ENCODE measurements at places on chromosomes 6 and 20.

DNA sequence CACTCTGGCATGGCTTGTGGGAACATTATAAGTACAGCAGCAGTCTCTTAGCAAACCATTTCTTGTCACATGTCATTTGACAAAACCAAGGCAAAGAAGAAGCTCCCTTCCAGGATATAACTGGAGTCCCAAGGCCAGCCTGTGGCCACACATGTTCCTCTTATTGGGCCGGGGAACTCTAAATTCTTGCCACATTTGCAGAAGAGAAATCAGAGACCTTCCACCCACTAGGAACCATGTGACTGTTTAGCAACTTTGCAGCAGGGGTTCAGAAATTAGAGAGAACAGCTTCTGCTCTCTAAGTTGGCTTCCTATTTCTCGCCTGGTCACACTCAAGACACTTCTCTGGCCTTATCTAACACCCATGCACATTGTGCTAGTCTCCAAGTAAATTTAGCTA, 20.4 kb upstream of the MEP1A start:
- DNase-seq, result no peak

DNA sequence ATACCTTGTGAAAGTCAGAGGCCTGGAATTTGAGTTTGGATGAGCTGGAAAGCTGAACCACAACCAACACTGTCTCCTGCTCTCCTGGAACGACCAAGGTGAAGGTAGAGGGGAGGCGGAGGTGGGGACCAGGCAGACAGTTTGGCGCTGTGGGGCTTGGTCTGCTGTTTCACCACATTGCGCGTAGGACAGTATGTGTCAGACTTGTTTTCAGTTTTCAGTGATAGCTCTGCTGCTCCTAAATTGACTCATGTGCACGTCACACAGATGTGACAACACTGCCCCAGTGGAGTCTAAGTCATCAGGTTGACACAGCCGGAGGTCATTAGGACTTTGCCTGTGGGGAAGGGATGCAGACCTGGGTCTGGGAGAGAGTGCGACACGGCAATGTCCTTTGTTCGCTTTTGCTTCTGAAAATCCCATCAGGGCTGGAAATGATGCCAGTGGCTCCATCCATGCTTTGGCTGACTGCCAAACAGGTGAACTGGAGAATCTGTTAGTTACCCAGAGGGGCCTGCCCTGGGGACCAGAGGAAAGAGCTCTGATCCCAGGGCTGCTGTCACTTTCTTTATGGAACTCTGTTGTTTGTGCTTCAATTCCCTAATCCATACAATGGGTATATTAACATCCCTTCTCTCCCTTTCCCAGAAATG, 255.5 kb downstream of the CDC5L start:
- no peak for DNase-seq

GRCh38 chr20:45937765-45938164, 3.3 kb downstream of the PCIF1 start:
- DNase-seq, result no peak

DNA sequence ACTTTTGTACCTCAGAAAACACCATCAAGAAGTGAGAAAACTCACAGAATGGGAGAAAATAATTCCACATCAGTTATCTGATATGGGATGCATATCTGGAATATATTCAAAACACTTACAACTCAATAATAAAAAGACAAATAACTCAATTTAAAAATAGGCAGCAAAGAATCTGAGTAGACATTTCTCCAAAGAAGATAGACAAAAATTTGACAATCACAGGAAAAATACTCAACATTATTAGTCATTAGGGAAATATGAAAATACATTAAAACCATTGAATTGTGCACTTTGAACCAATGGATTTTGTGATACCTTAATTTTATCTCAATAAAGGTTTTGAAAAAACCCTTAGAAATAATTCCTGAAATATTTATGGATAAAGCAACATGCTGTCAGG, 36.9 kb upstream of the STMND1 start:
- DNase-seq, result no peak

DNA sequence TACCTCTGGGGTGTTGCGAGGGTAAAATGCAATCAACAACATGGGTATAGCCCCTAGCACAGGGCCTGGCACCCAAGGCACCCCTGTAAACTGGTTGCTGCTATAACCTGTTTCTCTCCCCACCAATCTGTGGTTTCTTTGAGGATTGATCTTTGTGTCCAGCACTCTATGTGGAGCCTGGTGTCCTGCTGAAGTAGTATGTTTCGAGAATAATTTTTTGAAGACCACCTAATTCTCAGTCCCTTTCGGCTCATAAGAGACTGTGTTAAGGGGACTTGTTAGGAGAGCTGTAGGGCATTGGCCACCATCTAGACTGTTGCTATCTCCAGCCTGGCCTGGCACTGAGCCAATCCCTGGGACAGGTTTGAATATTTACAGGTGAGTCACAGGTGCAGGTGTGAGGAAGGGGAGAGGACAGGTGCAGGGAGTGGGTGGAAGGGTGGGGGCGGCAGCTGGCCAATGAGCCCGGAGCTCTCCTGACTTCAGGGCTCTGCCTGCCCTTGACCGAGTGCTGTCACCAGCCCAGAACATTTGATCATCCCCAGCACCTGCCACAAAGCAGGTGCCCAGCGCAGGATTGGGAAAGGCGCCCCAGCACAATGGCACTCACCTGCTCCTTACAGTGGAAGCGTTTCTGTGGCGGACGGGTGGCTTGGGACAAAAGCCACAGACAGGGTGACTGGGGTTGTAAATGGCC, 8.1 kb upstream of the C20orf144 start:
- DNase-seq, result no peak

- DNase-seq, result no peak
Observed at GRCh38 chr6:133698272-133698671, 190.6 kb upstream of the TCF21 start.

- peak; percentile 66 for DNase-seq
Observed at GRCh38 chr6:27893836-27894807, 18.1 kb downstream of the OR2B2 start.

DNA sequence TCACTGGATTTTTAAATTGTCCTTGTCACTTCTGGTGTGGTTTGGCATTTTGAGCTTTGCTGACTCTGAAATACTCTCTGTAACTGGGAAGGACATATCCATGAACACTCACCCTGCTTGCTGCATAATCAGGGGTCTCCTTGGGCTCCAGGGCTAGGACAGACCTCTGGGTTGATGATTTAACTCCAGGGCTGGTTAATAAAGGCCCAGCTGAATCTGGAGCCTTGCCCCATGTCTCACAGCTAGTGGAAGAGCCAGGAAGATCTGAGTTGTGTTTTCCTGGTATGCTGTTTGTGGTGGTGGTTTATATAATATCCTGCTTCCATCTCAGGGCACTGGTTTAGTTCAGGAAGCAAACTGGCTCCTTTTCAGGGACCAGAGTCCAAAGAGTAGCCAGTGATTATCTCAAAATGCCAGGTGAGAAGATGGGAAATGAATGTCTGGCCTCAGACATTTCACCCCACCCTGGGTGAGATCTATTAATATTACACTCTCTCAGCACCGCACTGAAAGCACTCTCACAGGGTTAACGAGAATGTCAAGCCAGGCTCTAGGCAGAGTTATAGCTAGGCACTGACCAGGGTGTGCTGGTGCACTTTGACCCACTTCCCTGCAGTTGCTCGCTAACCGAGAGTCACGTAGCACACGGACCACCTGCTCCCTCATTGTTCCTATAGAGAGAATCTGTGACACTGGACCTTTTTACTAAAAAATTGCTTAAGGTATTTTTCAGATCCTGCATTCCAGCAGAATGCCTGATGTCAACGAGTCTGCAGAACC, 90.1 kb upstream of the SLC22A16 start:
- no peak for DNase-seq

DNA sequence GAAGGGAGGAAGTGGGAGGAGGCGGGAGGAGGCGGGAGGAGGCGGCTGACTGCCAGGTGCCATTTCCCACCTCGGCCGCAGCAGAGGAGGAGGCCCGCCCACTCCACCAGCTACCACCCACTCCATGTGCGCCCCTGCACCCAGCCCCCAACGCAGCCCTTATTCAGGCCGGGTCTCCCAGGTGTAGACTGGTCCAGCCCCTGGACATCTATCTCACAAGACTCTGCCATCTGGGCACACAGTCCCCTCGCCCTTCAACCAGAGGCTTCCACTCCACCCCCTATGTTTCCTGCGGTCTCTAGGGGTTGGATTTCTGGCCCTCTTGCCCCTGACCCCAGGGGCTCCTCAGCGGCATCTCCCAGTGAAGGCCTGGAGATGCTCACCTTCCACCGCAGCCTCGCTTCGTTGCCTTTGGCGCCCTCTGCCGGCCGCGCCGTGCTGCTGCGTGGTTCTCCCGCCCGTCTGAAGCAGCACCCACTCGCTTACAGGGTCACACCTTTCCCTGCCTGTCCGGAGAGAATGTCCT, 32.6 kb upstream of the FAM83D start:
- DNase-seq, result peak; percentile 59

GRCh38 chr6:11535801-11536230, 1.7 kb upstream of the TMEM170B start:
- no peak for DNase-seq
